ENCODE measurements at places on chromosomes 3 and 15.

DNA sequence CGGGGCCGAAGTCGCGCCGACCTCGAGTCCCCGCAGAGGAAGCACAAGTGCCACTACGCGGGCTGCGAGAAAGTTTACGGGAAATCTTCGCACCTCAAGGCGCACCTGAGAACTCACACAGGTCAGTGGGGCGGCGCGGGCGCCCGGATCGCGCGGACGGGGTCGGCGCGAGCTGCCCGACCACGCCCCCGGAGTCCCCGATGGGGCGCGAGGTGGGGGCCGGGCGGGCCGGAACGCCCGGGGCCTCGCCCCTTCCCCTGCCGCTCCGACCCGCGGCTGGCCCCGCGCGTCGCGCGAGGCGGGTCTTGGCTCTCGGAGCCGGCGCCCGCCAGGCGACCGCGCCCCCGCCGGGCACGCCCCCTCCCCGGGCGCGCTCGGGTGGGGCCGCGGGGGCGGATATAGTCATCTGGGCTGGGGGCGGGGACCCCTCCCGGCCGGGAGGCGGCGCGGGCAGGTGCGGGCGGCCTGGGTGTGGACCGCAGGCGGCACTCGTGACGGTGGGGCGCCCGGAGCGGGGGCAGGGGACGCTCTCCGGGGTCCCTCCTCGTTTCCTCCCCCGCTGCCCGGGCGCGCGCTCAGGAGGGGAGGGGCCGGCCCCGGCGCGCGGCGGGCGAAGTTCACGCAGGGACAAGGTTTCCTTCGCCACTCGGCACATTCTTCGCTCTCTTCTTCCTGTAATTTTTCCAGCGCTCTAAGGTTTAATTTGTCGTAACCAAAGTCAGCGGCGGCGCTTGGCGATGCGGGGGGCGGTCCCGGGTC is 1.2 kb downstream of the KLF13 start:
- no peak for DNase-seq

GRCh38 chr3:174336784-174337183 is 522.4 kb upstream of the NAALADL2 start:
- DNase-seq = no peak

- DNase-seq = peak; percentile 58
These were observed 978.1 kb upstream of the ALCAM start for GRCh38 chr3:104388619-104389018.

GRCh38 chr3:115503394-115503793 is 119.9 kb upstream of the GAP43 start:
- DNase-seq = peak; percentile 7

DNA sequence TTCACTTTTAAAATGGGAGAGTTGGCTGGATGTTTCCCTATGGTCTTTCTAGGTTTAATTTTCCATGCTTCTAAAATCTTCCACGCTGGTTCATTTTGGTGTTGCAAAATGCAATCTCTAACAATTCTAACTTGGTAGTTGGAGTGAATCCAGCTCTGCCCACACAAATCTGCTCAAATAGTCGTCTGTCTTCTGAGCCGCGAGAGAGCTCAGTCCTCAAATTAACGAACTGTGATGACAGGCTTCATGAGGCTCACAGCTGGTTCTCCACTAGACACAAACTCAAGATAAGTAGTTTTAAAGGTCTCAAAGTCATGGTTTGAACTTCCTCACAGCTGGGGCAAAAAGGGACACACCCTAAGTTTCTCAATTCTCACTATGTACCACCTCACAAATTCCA is 178.6 kb upstream of the LYSMD4 start:
- DNase-seq = no peak

- no peak for DNase-seq
These were observed 67.1 kb downstream of the SUCLG2 start for GRCh38 chr3:67587301-67587700.

DNA sequence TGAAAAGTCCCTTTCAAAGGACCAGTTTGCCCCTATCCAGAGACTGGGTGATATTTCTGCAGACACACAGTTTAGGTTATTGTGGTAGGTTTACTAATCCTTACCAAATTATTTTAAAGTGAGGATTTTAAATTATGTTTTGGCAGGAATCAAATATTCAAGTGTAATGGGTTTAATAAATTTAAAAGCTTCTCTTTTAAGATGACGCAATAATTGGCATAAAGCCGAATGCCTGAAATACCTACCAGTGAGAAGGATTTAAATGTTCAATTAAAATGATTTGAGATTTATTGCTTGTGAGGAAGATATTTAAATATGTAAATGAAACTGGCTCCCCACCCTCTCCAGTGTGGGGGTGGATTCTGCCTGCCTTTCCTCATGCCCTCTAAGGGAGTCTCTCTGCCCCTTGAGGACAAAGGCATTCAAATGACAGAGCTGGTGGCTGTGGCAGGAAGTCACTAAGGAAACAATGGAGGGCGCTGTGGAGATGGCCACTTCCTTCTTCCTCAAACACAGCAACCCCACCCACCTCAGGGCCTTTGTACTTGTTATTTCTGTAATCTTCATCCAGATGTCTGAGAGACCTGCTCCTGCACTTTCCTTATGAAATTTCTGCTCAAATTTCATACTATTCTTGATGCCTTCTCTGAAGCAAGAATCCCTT is 131.7 kb downstream of the TNIK start:
- peak; percentile 36 for DNase-seq

DNA sequence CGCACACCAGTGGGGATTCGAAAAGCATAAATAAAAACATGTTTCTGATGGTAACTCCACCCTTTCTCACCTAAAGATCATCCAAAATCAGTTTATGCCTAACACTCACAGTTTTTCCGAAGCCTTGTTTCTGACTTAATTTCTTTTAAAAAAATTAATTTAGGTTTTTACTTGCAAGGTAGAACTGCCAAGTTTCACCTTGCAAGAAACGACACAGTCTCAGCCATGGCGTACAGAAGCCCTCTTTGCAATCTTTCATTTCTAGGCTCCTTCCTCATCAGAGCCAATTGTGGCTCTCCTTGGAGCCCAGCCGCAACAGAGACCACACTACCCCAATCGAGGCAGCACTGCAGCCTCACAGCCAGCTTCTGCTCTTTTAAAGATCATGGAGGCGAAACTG is 31.0 kb upstream of the FEZF2 start:
- DNase-seq = no peak

GRCh38 chr15:27222479-27222878 is 251.5 kb downstream of the GABRG3 start:
- no peak for DNase-seq

DNA sequence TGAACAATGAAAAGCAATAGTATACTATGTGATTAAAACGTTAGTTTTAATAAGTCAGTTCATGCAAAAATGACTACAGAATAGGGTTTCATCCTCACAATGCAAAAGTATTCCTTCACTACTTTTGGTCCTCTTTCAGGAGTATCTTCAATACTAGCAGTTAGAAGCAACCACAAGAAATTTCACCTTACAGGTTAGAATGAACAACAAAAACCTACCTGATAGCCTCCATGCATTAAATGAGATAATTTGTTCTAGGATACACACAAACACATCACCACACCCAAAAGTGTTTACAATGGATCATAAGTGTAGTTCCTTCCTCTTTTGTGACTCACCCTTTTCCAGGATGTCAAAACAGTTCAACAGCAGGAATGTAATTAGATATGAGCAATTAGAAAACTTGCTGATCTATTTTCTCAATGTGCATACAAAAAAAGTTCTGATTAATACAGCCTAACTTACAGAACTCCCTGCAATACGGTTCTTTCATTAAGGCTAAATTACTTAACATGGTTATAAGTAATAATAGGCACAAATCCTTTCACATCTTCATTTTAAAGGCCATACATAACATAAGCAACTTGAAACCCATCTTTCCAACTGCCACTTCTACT is 21.6 kb downstream of the UACA start:
- DNase-seq = no peak

DNA sequence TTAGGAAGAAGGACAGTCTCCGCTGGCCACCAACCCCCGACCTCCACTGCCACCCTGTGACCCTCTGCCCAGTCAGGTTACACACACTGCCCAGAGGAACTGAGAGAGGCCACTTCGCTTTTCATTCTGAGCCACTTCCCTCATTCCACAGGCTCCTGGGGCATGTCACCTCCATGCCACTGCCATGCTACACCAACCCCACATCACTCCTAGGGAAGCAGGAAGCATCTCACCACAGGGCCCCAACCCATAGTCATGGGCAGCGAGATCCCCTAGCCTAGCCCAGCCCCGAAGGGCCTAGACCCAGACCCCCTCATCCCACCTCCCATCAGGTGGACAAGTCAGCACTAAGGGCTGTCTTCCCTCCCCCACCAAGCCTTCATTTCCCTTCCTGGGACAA is 1.4 kb downstream of the PLCB2 start:
- DNase-seq = no peak

DNA sequence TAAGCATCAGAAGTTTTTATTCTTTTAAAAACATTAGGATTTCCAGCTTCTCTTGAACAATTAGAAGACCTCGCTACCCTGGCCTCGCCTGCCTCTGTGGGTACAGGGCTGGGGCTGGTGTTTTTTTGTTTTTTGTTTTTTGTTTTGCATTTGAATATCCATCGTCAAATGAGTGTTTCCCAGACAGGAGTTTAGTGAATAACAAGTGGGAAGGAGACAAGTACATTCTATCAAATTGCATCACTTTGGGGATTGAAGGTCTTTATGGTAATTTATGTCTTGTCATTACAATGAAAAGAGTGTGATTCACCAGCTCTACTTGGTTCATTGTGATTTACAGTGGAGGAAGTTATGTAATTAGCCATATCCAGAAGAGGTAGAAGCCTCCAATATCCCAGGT is 161.1 kb upstream of the UBE2E1 start:
- DNase-seq = no peak

- DNase-seq = no peak
These were observed 17.2 kb downstream of the CCDC80 start for GRCh38 chr3:112623717-112624116.

GRCh38 chr3:79249701-79250100 is 518.1 kb downstream of the ROBO1 start:
- no peak for DNase-seq

DNA sequence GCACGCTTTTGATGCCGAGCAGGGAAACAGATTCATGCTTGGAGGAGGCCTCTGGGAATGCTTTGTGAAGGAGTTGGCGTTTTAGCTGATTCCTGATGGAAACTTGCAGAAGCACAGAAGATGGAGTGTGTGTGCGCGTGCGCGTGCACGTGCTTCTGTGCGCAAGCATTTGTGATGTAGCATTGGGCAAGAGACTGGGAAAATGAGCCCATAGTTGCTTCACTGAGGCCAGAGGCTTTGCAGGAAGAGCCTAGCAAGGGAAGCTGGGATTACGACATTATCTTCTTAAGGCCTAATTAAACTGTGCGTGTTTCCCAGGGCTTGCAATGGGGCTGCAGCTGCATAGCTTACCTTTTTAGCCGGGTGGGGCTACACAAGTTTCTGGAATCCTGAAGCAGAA is 18.1 kb upstream of the AGBL1 start:
- no peak for DNase-seq

DNA sequence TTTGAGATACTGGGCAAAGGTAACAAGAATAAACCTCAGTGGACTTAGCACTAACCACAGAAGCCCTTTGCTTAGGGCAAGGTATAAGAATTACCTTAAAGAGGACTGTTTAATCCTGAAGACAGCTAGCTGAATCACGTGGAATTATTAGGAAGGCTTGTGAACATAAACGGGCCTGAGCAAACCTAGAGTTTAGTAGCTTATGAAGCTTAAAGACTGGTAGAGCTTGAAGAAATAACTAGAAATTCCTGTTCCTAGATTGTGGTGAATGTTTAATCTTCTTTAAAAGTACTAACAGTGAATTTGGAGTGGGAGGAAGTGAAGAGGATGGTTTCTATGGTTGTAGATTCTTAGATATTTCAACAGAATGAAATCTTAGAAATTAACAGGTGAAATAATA is 428.9 kb upstream of the THRB start:
- DNase-seq = no peak

DNA sequence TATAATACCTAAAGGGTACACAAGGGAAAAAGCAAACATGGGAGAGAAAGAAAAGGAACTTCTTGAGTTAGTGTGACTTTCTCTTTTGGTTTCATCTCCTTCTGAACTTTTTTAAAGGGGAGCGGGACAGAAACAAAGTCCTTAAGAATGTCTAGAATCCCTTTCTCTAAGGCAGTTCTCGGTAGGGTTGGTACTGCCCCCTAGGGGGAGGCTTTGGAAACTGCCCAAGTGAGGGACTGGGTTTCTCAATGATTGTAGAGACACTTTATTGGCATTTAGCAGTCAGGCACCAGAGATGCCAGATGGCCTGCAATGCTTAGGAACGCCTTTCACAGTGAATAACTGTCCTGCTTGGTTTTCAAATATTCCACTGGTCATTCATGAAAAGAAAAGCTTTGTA is 172.7 kb downstream of the WDR72 start:
- no peak for DNase-seq

GRCh38 chr3:107997671-107998070 is 93.2 kb downstream of the CD47 start:
- no peak for DNase-seq

DNA sequence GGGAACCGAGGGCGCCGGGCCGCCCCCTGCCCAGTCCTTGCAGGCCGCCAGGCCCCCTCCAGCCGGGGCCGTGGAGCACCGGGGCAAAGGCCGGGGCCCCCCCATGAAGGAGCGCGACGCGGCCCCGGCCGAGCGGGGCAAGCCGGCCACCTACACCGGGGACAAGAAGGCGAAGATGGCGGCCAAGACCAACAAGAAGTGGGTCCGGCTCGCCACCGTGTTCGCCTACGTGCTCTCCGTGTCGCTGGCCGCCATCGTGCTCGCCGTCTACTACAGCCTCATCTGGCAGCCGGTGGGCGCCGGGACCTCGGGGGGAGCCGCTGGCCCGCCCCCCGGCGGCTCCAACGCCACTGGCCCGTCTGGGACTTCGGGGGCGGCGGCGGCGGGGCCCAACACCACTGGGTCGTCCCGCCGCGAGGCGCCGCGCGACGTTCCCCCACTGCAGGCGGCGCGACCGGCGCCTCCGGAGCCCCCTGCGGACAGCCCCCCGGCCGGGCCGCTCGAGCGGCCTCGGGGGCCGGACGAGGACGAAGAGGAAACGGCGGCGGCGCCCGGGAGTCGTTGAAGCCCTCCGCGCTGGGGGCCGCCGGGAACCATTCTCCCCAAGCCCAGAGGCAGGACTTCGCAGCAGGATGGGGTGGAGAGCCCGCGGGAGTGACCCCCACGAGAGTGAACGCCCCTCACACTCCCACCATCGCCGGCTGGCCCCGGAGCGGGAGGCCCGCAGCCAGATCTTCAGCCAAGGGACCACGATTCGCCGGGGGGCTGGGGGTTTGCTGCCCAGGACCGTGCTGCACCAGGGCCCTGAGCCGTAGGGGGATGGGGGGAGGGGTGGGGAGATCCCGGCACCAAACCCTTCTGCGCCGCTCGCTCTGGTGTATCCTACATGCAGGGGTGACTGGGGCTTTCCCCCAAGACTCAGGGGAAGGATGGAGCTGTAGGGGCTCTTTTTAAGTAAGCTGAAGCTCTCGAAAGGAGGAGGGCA is 753 bp downstream of the INAFM2 start:
- DNase-seq = no peak

- no peak for DNase-seq
These were observed 29.5 kb upstream of the ZBBX start for GRCh38 chr3:167409611-167410010.

- no peak for DNase-seq
These were observed 4.3 kb downstream of the SST start for GRCh38 chr3:187665764-187666402.

Data from DMS153 (cell line).